Chondrocyte (in vitro differentiated cells): ENCODE measurements at places on chromosomes 1 and 21. TPM values are rescaled to one million over a fixed set of nuclear protein-coding genes. Genes with fewer than 3 reads are reported as not detected.
A peak's percentile ranks its signal among the peaks of the same experiment; 100 is the strongest.

The AMY2B gene
- 2.4 to 8.8 TPM (median 2.6 TPM) in 3 replicates for total RNA-seq

The UCHL5 gene
- total RNA-seq = 21.3 to 32.4 TPM (median 23.8 TPM) in 3 replicates

- peaks cover 4% of the 10 kb centered on the region for H3K36me3 ChIP-seq
- H3K4me3 ChIP-seq = no peak overlapping the region
- no peak overlapping the region for H3K27ac ChIP-seq
- H3K4me1 ChIP-seq = peaks cover 18% of the 10 kb centered on the region
- H3K27me3 ChIP-seq = no peaks in the 10 kb centered on the region
These were observed 6.0 kb downstream of the NASP start for GRCh38 chr1:45589861-45590260.

DNA sequence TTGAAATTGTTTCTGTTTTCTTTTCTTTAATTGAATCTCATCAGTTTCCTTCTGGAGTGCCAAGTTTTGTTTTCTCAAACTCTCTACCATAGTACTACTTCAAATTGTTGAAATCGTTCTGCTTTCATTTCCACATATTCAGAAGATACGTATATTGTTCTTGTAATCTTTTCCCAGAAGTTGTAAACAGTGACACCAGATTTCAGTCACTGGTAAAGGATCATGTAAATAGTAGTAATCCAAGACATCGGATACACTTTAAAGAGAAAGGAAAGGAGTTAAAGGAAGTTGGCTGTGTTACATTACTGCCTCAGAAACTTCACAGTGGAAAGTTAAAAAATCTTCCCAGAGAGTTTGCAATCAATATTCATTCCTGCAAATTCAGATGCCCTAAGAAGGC lies 67.5 kb downstream of the RGL1 start:
- peaks cover 10% of the 10 kb centered on the region for H3K36me3 ChIP-seq
- peak overlapping the region; percentile 55 for H3K27ac ChIP-seq
- DNase-seq = no peak
- H3K4me3 ChIP-seq = no peak overlapping the region
- no peaks in the 10 kb centered on the region for H3K27me3 ChIP-seq

- H3K4me1 ChIP-seq = peaks cover 77% of the 10 kb centered on the region
- peak overlapping the region; percentile 64 for H3K4me3 ChIP-seq
- DNase-seq = no peak
- no peaks in the 10 kb centered on the region for H3K36me3 ChIP-seq
These were observed 65.8 kb downstream of the MEGF6 start for GRCh38 chr1:3545363-3546047.

DNA sequence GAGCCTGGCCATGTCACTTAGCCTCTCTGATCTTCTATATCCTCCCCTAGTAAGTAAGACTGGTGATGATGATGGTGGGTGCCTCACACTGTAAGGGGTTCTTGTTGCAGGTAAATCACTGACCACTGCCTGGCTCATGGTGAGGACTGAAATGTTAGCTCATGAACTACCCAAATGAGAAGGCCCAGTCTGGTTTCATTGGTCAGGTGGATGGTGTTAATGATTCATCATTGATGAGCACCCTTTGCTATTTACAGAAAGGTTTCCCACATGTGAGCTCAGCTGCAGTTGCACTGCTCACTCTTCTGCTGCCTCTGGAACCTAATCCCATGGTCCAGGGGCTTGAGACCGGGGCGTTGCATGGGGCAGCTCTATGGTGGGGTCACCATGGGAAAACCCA lies 417.7 kb downstream of the PRDM2 start:
- no peak overlapping the region for H3K4me3 ChIP-seq
- no peak overlapping the region for H3K27ac ChIP-seq
- no peak for DNase-seq
- no peaks in the 10 kb centered on the region for H3K4me1 ChIP-seq
- no peaks in the 10 kb centered on the region for H3K36me3 ChIP-seq
- H3K27me3 ChIP-seq = no peaks in the 10 kb centered on the region

GRCh38 chr1:230383425-230383824 lies 42.7 kb downstream of the PGBD5 start:
- H3K4me1 ChIP-seq = peaks cover 22% of the 10 kb centered on the region
- no peak for DNase-seq
- H3K4me3 ChIP-seq = no peak overlapping the region
- no peak overlapping the region for H3K27ac ChIP-seq
- H3K36me3 ChIP-seq = peaks cover 10% of the 10 kb centered on the region

The SPRR1A gene
- not detected in 3 replicates for total RNA-seq

The BGLAP gene
- total RNA-seq = 0.82 TPM in 1 of 3 replicates, not detected in the others

The PAPPA2 gene
- 0.42 to 1.00 TPM (median 0.73 TPM) in 3 replicates for total RNA-seq

GRCh38 chr1:188719735-188720134 lies 1757.9 kb downstream of the BRINP3 start:
- H3K36me3 ChIP-seq = no peaks in the 10 kb centered on the region
- H3K4me1 ChIP-seq = no peaks in the 10 kb centered on the region
- H3K27me3 ChIP-seq = no peaks in the 10 kb centered on the region
- H3K4me3 ChIP-seq = no peak overlapping the region

DNA sequence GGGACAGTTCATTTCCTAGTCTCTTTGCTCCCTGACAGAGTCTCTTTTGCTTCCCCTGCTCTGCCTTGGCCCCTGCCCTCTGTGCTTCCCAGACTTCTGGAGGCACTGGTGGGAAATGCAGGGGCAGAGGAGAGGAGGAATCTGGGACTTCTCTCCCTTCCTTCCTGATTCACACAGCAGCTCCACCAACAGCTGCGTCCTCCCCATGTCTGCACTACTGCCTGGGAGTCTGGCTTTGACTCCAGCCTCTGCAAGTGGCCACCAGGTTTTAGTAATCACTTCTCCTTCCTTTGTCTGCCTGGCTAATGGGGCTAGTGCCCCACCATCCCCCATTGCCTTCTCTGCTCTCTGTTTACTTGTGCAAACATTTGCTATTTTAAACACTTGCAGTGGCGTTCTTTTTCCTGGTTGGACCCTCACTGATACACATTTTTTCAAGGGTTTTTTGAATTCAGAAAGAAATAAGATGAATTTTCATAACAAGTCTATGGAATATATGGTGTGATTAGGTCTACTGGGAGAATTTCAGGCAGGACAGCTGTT lies 21.9 kb downstream of the FASLG start:
- no peak overlapping the region for H3K27ac ChIP-seq
- no peaks in the 10 kb centered on the region for H3K27me3 ChIP-seq
- DNase-seq = no peak
- H3K36me3 ChIP-seq = no peaks in the 10 kb centered on the region
- H3K4me3 ChIP-seq = no peak overlapping the region

DNA sequence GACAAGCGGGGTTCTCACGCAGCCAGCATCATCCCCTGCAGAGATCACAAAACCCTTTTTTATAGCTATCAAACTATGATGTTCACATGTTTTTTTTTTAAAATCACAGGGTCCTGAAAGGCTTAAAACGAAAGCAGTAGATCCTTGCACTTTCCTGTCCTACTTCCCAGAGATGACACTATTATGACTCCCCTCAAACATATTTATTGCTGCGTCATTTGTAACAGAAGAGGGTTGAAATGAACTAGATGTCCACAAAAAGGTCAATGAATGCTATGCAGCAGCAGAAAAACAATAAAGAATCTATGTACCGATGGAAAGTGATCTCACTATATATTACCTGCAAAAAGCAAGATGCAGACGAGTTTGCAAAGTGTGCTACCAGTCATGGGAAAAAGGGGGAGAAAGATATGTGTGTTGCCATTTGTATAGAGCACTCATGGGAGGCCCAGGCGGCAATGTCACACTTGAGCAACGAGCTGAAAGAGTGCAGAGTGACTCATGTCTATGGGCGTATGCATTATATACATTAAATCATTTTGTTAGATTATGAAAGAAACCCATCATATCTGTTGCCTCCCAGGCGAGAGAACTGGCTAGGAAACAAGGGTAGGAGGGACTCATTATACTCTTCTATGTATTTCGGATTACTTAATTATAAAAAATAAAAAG lies 68.9 kb upstream of the PARP1 start:
- H3K27ac ChIP-seq = no peak overlapping the region
- peaks cover 30% of the 10 kb centered on the region for H3K27me3 ChIP-seq
- H3K36me3 ChIP-seq = peaks cover under 1% of the 10 kb centered on the region
- no peak overlapping the region for H3K4me3 ChIP-seq

- H3K27me3 ChIP-seq = peaks cover 2% of the 10 kb centered on the region
- H3K4me1 ChIP-seq = peaks cover 23% of the 10 kb centered on the region
- no peak overlapping the region for H3K4me3 ChIP-seq
- H3K36me3 ChIP-seq = no peaks in the 10 kb centered on the region
- no peak for DNase-seq
These were observed 35.5 kb downstream of the KCNK2 start for GRCh38 chr1:215118081-215118480.

The TNNT2 gene
- 20.3 to 21.6 TPM (median 21.2 TPM) in 3 replicates for total RNA-seq
